ENCODE measurements at places on chromosomes 12 and 14. TPM values are rescaled to one million over a fixed set of nuclear protein-coding genes. Genes with fewer than 3 reads are reported as not detected.

- DNase-seq: no peak
Measured at GRCh38 chr14:29223947-29224346, 457.4 kb downstream of the FOXG1 start.

DNA sequence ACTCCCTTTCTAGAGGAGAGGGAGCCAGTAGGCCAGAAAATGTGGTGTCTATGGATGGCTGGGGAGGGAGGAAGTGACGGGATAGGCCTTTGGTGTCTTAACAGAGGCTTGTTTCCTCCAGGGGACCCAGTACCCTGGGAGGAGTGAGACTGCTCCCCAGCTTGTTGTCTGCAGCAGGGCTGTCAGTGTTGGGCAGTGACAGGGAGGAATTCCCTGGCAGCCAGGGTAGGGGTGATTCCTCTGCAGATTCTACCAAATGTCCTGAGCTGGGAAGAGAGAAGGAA lies 64.0 kb downstream of the GALNT16 start:
- no peak for DNase-seq

GRCh38 chr12:1544996-1545700 lies 49.2 kb downstream of the FBXL14 start:
- DNase-seq: peak; percentile 26

DNA sequence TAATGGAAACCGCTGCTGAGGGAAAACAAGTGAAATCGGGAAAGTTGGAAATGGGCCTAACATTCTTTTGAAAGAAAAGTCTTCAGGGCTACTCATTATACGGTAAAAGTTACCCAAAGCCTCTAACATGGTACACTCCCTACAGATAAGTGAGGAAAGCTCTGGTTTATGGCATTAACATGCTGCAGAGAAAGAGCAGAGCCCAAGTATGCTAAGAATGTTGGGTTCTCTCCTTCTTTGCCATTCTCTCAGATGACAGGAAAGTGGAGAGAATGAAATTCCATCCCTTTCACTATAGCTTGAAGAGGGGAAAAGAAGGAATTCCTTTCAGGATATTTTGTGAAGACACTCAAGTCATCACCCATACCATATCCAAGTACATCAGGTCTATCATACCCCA lies 348.0 kb downstream of the SEC23A start:
- DNase-seq: no peak

GRCh38 chr12:57441846-57442427 lies 7.4 kb downstream of the INHBC start:
- no peak for DNase-seq

TMEM52B gene
- total RNA-seq: not detected

WNT1 gene
- total RNA-seq: not detected

All from suprapubic skin (tissue), 4 donors.